ENCODE measurements at places on chromosomes 3 and 15.

GRCh38 chr15:86915811-86916331 lies 836.2 kb downstream of the AGBL1 start:
- DNase-seq = no peak

DNA sequence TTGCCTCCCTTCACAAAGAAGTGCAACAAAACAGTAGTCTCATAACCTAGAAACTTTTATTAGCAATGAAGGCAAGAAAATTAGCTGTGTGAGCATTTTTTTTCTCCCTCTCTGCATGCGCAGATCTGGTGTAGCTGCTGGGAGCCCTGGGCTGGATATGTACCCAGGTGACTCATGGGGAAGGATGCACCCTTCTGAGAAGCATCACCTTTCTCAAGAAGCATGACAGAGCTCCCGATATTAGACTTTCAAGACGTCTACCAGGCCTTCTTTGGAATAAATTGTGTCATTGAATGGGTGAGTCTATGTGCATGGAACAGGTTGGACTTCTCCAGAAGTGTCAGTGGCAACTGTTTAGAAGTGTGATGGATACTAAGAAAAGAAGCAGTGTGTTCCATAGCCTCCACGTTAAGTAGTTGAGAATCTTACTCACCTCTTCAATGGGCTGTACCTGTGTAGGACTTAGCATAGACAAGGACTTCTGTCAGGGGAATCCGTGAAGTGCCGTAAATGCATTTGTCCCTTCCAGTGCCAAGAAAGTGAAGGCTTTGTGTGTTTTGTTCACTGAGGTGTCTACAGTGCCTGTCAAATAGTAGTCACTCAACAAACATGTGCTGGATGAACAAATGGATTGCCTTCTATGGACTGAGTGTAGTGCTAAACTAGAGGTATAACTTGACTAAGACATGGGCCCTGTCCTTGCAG lies 47.7 kb upstream of the RASGRP1 start:
- no peak for DNase-seq

GRCh38 chr3:20503394-20504082 lies 317.5 kb upstream of the SGO1 start:
- DNase-seq = no peak

GRCh38 chr15:61700803-61701202 lies 359.4 kb downstream of the VPS13C start:
- DNase-seq = no peak

All from left lobe of liver (tissue), 2 donors.